ENCODE measurements at places on chromosomes 2 and 18. TPM values are rescaled to one million over a fixed set of nuclear protein-coding genes. Genes with fewer than 3 reads are reported as not detected.

GRCh38 chr18:35158728-35159450 is 81.9 kb upstream of the ZNF397 start:
- no peak overlapping the region for H3K27ac ChIP-seq
- no peaks in the 10 kb centered on the region for H3K27me3 ChIP-seq
- H3K36me3 ChIP-seq: no peaks in the 10 kb centered on the region
- H3K4me3 ChIP-seq: no peak overlapping the region
- no peak for DNase-seq

- no peak for DNase-seq
- H3K27ac ChIP-seq: peak overlapping the region; percentile 4
- H3K27me3 ChIP-seq: no peaks in the 10 kb centered on the region
- H3K4me1 ChIP-seq: no peaks in the 10 kb centered on the region
- H3K4me3 ChIP-seq: no peak overlapping the region
- H3K36me3 ChIP-seq: no peaks in the 10 kb centered on the region
These were observed 7.3 kb upstream of the LMAN2L start for GRCh38 chr2:96747061-96747617.

DNA sequence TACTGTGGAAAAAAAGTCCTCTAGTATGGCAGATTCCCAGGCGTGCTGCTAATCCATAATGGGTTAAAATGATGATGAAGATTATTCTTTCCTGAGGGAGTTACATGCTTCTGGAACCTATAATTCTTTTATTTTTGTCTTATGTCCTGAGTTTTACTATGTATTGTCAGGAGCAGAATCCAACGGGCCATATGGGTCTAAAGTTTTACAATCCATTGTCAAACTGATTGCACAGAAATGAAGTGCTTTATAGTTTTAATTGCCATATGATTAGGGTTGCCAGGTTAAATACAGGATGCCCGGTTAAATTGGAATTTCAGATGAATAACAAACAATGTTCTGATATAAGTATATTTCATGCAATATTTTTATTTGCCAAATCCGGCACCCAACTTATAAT is 100.9 kb upstream of the MAP3K20 start:
- no peak for DNase-seq
- H3K4me3 ChIP-seq: no peak overlapping the region
- no peak overlapping the region for H3K27ac ChIP-seq
- H3K27me3 ChIP-seq: no peaks in the 10 kb centered on the region

DNA sequence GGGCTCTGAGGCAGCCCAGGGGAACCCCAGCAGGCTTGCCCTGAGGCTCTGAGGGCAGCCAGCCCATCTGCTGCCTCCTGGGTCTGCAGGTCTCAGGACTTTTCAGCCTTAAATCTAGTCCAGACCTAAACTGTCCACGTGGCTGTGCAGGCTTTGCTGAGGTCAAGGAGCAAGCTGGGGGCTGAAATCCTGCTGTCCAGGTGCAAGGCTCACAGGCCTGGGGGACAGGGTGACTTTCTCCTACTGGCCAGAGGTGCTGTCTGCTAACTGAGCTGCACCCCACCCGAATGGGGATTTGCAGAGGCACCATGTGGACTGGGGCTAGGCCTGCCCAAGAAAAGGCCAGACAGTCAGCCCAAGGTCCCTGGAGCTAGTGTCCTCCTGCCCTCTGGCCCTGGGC is 32.1 kb downstream of the SDC1 start:
- DNase-seq: no peak
- no peaks in the 10 kb centered on the region for H3K27me3 ChIP-seq
- H3K4me1 ChIP-seq: peaks cover 4% of the 10 kb centered on the region
- no peak overlapping the region for H3K4me3 ChIP-seq
- H3K27ac ChIP-seq: no peak overlapping the region

- H3K4me1 ChIP-seq: no peaks in the 10 kb centered on the region
- H3K4me3 ChIP-seq: no peak overlapping the region
- no peak for DNase-seq
- H3K27ac ChIP-seq: no peak overlapping the region
- no peaks in the 10 kb centered on the region for H3K36me3 ChIP-seq
These were observed 369.2 kb downstream of the GALNT13 start for GRCh38 chr2:154240921-154241379.

GRCh38 chr18:79046522-79046921 is 22.7 kb upstream of the ATP9B start:
- no peaks in the 10 kb centered on the region for H3K27me3 ChIP-seq
- DNase-seq: peak; percentile 60
- no peaks in the 10 kb centered on the region for H3K36me3 ChIP-seq
- no peaks in the 10 kb centered on the region for H3K4me1 ChIP-seq

GRCh38 chr2:66875941-66876462 is 441.1 kb downstream of the MEIS1 start:
- H3K27ac ChIP-seq: no peak overlapping the region
- H3K4me1 ChIP-seq: peaks cover 14% of the 10 kb centered on the region
- no peaks in the 10 kb centered on the region for H3K27me3 ChIP-seq
- no peaks in the 10 kb centered on the region for H3K36me3 ChIP-seq
- DNase-seq: no peak

- no peak for DNase-seq
- H3K4me3 ChIP-seq: no peak overlapping the region
- H3K27me3 ChIP-seq: no peaks in the 10 kb centered on the region
These were observed 29.4 kb upstream of the NOTO start for GRCh38 chr2:73172963-73173362.

DNA sequence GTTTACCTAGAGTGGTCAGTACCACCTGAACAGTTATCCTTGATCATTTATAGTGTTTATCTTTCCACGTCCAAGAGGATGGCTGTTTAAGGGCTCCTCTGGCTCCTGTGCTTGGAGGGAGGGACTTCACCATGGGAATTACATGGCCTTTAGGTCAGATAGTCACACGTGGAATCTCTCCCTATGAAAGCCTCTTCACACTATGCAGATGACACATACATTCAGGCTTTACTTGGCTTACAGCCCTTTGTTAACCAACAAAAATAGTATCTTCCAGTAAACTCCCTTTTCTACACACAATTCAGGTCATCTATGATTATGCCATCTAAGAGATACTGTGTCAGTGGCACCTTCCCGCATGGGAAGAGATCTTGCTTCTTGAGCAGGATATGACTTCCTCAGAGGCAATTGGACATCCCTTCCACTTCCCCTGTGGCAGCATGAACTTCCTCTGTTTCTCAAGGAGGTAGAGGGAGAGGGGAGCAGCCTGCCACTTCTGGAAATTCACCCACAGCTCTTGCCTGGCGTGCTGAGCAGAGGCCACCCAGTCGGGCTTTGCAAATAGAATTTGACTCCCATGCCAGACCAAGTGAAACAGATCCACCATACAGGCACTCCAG is 53.5 kb downstream of the COLEC12 start:
- no peak overlapping the region for H3K27ac ChIP-seq
- H3K36me3 ChIP-seq: no peaks in the 10 kb centered on the region
- H3K4me1 ChIP-seq: peaks cover 6% of the 10 kb centered on the region
- no peak overlapping the region for H3K4me3 ChIP-seq
- H3K27me3 ChIP-seq: no peaks in the 10 kb centered on the region

GRCh38 chr2:181250691-181251090 is 206.5 kb upstream of the ITGA4 start:
- no peaks in the 10 kb centered on the region for H3K27me3 ChIP-seq
- no peaks in the 10 kb centered on the region for H3K4me1 ChIP-seq
- H3K4me3 ChIP-seq: no peak overlapping the region
- no peak for DNase-seq

GRCh38 chr2:134161170-134161547 is 92.7 kb upstream of the MGAT5 start:
- peaks cover 15% of the 10 kb centered on the region for H3K4me1 ChIP-seq
- H3K36me3 ChIP-seq: no peaks in the 10 kb centered on the region
- peak; percentile 38 for DNase-seq
- H3K27ac ChIP-seq: no peak overlapping the region

- H3K36me3 ChIP-seq: no peaks in the 10 kb centered on the region
- H3K27ac ChIP-seq: no peak overlapping the region
- no peaks in the 10 kb centered on the region for H3K4me1 ChIP-seq
- no peak overlapping the region for H3K4me3 ChIP-seq
- H3K27me3 ChIP-seq: no peaks in the 10 kb centered on the region
These were observed 132.0 kb upstream of the BOD1L2 start for GRCh38 chr18:57014772-57015413.

- H3K27me3 ChIP-seq: no peaks in the 10 kb centered on the region
- no peaks in the 10 kb centered on the region for H3K4me1 ChIP-seq
- DNase-seq: no peak
- H3K27ac ChIP-seq: peak overlapping the region; percentile 47
- H3K36me3 ChIP-seq: no peaks in the 10 kb centered on the region
These were observed 89.9 kb downstream of the TMEM18 start for GRCh38 chr2:587087-587960.

DNA sequence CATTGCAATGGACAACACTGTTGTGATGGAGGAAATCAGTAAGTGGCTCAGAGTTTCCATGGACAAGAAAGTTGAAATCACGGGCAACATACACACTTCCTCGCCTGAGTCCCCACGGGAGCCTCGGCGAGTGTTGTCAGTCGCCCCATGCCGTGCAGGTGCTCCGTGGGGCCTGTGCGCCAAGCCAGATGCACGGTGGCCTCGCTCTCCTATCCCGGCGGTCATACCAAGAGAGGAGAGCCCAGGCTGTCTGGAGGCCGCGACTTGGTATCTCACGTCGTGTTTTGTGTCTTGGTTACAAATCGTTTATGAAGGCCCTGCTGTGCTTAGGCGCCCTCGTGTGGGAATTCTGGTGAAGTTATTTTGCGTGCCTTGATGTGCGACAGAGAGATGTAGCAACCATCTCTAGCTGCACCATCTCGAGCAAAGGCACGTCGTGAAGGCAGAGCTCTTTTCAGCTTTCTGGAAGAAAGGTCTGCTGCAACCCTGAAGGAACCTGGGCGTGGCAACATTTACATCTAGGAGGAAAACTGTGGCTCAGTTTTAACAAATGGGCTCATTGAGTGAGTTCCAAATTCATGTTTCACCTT is 21.8 kb downstream of the ATG4B start:
- H3K36me3 ChIP-seq: no peaks in the 10 kb centered on the region
- H3K27ac ChIP-seq: no peak overlapping the region
- H3K4me1 ChIP-seq: no peaks in the 10 kb centered on the region
- no peaks in the 10 kb centered on the region for H3K27me3 ChIP-seq

- no peaks in the 10 kb centered on the region for H3K27me3 ChIP-seq
- no peaks in the 10 kb centered on the region for H3K36me3 ChIP-seq
- no peak overlapping the region for H3K4me3 ChIP-seq
- H3K4me1 ChIP-seq: no peaks in the 10 kb centered on the region
These were observed 199.4 kb downstream of the IRS1 start for GRCh38 chr2:226600184-226600583.

DNA sequence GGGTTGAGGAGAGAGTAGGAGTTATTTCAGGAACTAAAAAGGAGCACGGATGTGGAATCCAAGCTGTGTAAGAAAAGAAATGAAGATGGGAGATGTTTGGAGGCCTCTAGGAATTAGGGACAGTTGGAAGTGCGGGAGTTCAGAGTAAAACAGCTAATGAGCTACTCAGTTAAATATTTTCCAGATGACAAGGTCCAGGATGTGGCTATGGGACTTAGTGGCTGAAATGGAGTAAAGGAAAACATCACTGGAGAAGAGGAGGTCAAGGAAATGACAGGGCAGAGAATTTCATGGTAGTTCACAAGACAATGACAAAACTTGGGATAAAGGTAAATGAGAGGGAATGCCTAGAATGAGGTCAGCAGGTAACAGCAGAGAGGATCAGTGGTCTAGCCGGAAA is 13.0 kb downstream of the GPR155 start:
- H3K4me3 ChIP-seq: no peak overlapping the region
- no peaks in the 10 kb centered on the region for H3K4me1 ChIP-seq
- H3K27ac ChIP-seq: no peak overlapping the region
- no peaks in the 10 kb centered on the region for H3K36me3 ChIP-seq
- no peak for DNase-seq

DARS1 gene
- total RNA-seq: 41.3 TPM

RSAD2 gene
- total RNA-seq: 2.9 TPM

SCYGR4 gene
- total RNA-seq: not detected

CDH19 gene
- total RNA-seq: 0.83 TPM

GEN1 gene
- total RNA-seq: 2.8 TPM

SERPINB12 gene
- not detected for total RNA-seq

RAB17 gene
- total RNA-seq: 29.4 TPM

POTEJ gene
- 0.06 TPM for total RNA-seq

MYCN gene
- 0.19 TPM for total RNA-seq

NEU2 gene
- total RNA-seq: not detected

SLC38A11 gene
- 2.0 TPM for total RNA-seq

Measured in pancreas (tissue), 10 donors.